ENCODE measurements at places on chromosomes 5 and 9.

- DNase-seq: no peak
Observed at GRCh38 chr9:128142596-128142995, 6.7 kb upstream of the LCN2 start.

GRCh38 chr5:118592229-118593002 lies 395.9 kb downstream of the DTWD2 start:
- no peak for DNase-seq

DNA sequence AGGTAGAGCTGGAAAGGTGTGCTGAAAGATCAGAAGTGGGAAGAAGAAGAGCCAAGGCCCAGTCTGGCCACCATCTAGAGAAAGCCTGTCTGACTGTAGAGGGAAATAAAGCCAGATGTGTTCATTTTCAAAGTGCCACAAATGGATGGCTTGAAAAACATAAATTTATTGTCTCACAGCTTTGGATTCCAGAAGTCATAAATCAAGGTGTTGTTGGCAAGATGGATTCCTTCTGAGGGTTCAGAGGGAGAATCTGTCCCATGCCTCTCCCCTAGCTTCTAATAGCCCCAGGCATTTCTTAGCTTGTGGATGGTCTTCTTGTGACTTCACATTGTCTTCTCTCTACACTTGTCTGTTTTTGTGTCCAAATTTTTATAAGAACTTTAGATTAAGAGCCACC lies 6.2 kb upstream of the PRELID2 start:
- no peak for DNase-seq

DNA sequence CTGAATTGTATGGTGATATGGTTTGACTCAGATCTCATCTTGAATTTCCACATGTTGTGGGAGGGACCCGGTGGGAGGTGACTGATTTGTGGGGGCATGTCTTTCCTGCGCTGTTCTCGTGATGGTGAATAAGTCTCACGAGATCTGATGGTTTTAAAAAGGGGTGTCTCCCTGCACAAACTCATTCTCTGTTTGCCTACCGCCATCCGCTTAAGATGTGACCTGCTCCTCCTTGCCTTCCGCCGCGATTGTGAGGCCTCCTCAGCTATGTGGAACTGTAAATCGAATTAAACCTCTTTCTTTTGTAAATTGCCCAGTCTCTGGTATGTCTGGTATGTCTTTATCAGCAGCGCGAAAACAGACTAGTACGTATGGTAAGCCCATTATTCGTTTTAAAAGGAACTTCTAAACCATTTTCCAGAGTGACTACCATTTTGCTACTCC lies 48.7 kb downstream of the SLC36A1 start:
- peak; percentile 65 for DNase-seq

- no peak for DNase-seq
Observed at GRCh38 chr9:130672933-130673615, 8.7 kb downstream of the PRDM12 start.

DNA sequence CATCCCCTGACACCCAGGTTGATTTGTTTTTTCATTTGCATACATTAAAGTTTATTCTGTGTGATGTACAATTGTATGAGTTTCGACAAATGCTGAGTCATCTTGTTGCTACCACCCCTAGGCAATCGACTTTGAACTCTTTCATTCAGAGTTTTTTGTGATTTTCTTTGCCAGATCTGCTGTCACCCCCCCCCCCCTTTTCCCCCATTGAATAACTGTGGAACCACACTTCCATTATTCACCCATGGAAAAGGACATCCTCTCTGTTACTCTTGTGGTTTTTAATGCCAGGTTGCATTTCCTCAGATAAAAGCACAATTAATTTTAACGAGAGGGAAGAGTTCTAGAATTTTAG lies 13.7 kb upstream of the FAM120AOS start:
- no peak for DNase-seq

GRCh38 chr9:5532790-5533189 lies 22.5 kb downstream of the PDCD1LG2 start:
- no peak for DNase-seq

DNA sequence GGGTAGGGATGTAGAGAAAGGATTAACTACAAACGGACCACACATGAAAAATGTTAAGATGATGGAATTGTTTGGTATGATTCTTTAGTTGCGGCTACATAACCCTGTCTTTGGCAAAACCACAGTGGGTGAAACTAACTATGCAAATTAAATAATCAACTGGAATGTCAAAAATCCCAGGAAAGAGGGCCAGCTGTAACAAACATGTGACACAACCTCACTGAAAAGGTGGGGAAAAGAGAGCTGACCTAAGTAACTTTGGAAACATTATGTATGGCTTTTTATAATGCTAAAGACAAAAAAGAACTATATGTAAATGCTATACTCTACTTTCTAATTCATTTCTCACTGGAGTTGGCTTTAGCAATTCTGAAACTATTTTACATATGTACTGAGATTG lies 252.0 kb downstream of the MRPS30 start:
- no peak for DNase-seq

DNA sequence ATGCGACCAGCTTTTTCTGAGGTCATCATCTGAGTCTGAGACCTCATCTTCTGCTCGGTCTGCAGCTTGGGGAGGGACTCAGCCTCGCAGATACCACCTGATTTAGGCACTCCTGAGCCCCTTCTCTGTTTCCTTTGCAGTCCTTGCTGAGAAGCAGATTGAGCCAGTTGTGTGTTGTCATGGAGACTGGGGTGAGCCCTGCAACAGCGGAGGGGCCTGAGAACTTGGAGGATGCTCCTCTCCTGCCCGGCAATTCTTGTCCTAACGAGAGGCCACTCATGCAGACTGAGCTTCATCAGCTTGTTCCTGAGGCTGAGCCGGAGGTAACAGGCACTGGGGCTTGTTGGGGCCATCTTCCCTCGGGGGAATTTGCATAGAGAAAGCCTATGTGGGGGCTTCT lies 19.2 kb downstream of the TEX53 start:
- no peak for DNase-seq

DNA sequence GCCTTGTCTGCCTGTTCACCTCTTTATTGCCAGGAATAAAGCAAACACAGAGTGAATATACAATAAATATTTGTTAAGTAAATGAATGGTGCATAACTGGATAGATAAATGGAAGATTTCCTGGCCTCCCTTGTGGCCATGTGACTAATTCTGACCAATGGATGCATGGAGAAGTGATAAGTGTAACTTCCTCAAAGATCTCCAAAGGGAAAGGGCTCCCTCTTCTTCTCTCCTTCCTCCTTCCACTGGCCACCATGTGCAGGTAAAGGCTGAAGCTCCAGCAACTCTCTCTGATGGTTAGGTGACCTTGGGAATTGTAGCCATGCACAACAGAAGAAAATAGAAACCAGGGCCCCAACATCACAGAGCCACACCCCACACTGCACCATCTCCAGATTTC lies 174.4 kb downstream of the EBF1 start:
- DNase-seq: no peak

DNA sequence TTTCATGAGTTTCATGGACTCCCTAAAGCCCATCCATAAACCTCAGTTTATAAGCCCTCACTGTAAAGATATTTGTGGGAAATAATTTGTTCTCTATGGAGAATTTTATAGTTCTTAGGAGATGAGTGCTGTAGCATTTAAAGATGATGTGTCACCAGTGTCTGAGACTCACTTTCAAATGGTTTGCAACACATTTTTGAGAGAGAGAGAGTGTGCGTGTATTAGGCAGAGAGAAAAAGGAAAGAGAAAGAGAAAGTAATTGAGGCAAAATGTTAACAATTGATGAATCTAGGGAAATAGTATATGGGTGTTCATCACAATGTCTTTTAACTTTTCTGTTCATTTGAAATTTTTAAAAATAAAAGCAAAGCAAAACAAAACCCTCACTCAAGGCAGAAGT lies 479.0 kb downstream of the ZSWIM6 start:
- DNase-seq: peak; percentile 13

- DNase-seq: no peak
Observed at GRCh38 chr5:75463726-75464125, 47.7 kb downstream of the CERT1 start.

DNA sequence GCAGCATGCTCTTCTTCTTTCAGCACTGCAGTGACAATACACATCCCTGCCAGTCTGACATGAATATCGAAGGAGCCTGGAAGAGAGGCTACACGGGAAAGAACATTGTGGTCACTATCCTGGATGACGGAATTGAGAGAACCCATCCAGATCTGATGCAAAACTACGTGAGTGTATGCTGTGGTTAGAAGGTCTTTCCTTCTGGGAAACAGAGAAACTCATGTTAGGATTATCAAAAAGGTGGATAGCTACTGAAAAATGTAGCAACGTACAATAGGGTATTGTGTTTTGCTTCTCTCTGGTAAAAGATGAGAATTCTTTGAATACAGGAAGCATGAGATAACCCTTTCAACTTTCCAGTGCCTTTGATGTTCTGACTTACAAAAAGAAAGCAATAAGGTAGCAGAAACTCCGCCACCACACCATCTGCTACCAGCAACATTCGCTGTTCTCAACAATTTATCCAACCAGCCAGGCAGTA lies 133.3 kb downstream of the PCSK5 start:
- no peak for DNase-seq

GRCh38 chr9:87276327-87276841 lies 221.3 kb upstream of the DAPK1 start:
- DNase-seq: peak; percentile 32

GRCh38 chr9:112489039-112489546 lies 2.5 kb downstream of the KIAA1958 start:
- DNase-seq: no peak

GRCh38 chr5:177264178-177264577 lies 39.3 kb downstream of the RAB24 start:
- DNase-seq: no peak

DNA sequence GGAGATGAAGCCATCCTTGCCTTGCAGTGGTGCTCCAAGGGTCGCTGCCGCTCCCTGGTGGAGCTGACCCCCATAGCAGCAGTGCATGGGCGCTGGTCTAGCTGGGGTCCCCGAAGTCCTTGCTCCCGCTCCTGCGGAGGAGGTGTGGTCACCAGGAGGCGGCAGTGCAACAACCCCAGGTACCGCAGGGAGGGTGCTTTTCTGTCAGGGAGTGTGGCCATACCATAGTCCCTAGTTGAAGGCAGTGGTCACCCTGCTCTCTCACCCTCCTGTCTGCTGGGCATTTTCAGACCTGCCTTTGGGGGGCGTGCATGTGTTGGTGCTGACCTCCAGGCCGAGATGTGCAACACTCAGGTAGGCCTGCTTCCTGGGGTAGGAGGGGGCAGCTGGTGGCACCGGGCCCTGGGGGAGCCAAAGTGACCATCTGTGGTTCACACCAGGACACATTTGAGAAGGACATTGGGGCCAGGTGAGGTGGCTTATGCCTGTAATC lies 11.2 kb downstream of the ADAMTS13 start:
- DNase-seq: no peak

- DNase-seq: peak; percentile 26
Observed at GRCh38 chr9:120348951-120349429, 231.0 kb downstream of the CDK5RAP2 start.

DNA sequence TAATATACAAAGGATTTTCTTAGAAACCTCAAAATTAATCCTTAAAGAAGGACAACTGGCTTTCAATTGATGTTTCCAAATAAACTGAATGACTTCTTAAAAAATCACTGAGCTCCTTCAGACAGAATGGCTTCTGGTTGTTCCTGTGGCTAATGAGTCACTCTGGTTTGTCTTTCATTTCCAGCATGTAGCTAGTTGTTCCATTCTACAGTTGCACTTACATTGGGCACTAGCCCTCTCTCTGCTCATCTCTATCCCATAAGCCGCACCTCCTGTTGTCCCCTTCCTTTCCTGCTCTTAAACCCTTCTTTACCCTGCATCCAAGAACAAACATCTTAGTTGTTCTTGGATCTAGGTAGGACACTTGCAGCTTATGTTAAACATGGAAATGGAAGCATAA lies 235.3 kb upstream of the HAPLN1 start:
- DNase-seq: no peak

GRCh38 chr9:115267790-115268189 lies 149.8 kb upstream of the TNC start:
- DNase-seq: no peak

DNA sequence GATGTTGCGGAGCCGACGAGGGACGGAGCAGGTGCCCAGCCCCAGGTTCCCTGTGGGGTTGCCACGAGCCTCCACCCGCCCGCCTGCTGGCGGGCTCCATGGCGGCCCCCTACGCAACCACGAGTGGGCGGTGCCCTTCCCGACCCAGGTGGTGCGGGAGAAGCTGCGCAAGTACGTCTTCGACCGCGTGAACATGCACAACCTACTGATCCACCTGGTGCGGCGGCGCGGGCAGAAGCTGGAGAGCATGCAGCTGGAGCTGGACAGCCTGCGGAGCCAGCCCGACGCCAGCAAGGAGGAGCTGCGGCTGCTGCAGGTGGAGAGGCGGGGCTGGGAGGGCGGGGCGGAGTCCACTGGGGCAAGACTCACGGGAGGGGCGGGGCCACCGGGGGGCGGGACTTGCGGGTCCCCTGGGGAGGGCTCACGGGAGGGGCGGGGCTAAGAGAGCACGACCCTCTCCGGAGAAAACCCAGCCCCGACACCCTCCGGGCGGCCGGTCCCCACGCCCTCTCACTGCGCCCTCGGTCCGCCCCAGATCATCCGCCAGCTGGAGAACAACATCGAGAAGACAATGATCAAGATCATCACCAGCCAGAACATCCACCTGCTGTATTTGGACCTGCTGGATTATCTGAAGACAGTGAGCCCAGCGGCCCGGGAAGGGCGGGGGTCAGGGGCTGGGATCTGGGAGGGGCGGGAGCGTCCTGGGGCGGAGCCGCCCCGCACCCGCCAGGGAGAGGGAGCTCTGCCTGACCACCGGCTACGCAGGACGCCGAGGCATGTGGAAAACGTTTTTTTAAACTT lies 3.9 kb downstream of the CCDC183 start:
- peak; percentile 69 for DNase-seq

DNA sequence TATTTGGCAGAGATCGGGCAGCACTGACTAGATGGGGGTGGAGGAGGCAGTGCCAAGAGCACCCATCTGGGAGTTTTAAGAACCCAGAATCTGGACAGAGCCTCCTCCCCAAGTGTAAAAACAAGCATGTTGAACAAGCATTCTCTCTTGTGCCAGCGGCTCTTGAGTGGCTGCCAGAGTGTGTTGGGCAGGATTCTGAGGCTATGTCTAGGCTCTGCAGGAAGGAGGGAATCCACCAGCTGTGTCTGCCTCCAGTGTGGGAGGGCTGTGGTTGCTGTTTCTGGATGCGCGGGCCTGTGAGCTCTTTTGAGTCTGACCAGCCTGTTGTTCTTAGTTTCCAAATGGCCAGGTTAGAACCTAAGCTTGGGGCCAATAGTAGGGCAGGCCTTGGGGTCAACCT lies 39.8 kb downstream of the HMCN2 start:
- DNase-seq: no peak

- DNase-seq: peak; percentile 96
Observed at GRCh38 chr9:133335924-133336811, at the start of gene SURF6. TSS of gene SURF6 (minus strand) at chr9:133336188. CDS start at chr9:133336132, 56 bp downstream.

DNA sequence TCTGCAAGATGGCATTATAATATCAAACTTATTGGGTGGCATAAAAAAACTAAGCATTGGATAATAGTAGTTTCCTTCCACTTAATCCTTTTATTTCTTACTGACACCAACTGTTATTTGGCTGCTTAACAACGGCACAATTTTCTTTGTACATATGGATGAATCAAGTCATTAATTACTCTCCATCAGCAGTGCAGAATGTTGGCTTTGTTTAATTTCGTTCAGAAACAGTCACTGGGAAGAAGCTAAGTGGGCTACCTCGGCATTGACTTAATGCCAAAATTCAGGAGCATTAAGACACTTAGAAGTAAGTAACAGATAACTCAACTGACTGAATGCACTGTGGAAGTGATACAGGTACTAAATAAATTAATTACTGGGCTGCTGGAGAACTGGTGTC lies 460.4 kb downstream of the CTNND2 start:
- DNase-seq: no peak
